Stimulated activated CD8-positive, alpha-beta memory T cell treated with anti-CD3 and anti-CD28 coated beads, Interleukin-7, amount 100 ng/mL, for 1 hour (primary cell): ENCODE measurements at places on chromosomes 2 and 18.

- DNase-seq, result no peak
Measured at GRCh38 chr2:225814554-225814953, 415.0 kb downstream of the NYAP2 start.

GRCh38 chr2:16140771-16141640 is 200.7 kb downstream of the MYCN start:
- DNase-seq, result no peak

- DNase-seq, result no peak
Measured at GRCh38 chr2:18465979-18466378, 94.5 kb downstream of the RDH14 start.

DNA sequence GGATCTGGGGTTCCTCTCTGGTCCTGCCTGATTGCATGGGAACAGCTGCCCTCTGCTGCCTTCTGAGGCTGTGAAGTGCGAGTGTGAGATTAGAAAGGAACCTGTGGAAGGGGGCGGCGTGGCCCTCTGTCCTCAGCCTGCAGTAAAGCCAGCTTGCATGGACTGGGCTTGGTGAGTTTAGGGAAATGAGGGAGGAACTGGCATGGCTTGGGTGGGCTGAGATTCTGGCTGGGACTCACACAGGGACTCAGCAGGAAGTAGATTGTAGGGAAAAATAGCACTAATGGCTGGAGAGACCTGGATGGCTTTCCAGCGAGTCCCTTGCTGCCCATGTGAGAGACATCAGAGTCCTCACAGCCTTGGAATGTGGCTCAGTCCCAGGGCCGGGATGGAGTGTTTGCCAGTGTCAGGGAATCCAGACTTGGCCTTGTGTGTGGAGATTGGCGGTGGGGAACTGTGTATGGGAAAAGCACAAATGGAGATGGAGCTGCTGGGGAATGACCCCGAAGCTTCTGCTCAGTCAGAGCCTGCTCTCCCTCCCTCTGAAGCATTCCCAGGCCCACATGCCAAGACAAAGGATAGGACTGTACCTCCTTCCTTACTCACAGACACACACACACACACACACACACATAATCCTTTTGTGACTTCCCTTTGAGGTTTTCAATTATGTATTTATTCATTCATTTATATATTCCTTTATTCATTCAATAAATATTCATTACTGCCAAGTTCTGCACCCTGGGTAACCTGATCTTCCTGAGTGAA is 115.4 kb downstream of the ACAA2 start:
- DNase-seq, result no peak

- DNase-seq, result no peak
Measured at GRCh38 chr18:65750389-65751154, at the start of gene CDH7. Gene CDH7 (plus strand): TSS chr18:65751012. CDS start chr18:65762843, 11,831 bp downstream.

DNA sequence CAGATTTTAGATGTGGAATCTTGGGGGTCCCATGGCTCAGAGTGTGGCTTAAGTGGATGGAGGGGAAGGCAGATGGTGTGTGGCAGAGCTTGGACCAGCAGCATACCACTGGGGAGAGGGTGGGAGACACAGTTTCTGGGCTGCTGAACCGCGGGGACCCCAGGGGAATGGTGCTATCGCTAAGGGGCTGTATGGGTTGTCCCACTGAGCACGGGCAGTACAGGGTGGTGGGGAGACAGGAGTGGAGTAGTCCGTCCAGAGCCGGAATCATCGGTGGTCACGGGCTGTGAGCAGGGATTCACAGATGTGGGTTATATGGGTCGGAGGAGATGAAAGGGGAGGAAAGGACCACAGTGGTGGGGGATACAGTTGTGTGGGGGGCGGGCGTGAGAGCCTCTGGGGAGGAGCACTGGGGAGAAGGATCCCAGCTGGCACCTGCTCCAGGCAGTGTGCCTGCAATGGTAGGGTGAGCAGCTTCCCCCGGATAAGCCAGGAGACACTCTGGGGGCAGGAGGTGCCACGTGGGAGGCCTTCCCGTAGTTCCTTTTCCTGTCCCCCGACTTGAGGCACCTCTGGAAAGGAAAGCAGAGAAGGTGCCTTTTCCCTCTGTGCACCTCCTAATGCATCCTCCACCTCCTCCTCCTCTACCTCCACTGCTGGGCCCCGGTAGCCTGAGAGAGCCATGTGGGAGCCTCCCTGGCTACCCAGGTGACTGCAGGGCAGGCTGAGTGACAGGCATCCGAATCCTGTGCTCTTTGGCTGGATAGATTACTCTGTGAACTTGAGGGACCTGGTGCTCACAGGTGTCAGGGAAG is 24.9 kb downstream of the IGFBP5 start:
- no peak for DNase-seq
